ENCODE measurements at places on chromosomes 16 and 17. TPM values are rescaled to one million over a fixed set of nuclear protein-coding genes. Genes with fewer than 3 reads are reported as not detected.

DNA sequence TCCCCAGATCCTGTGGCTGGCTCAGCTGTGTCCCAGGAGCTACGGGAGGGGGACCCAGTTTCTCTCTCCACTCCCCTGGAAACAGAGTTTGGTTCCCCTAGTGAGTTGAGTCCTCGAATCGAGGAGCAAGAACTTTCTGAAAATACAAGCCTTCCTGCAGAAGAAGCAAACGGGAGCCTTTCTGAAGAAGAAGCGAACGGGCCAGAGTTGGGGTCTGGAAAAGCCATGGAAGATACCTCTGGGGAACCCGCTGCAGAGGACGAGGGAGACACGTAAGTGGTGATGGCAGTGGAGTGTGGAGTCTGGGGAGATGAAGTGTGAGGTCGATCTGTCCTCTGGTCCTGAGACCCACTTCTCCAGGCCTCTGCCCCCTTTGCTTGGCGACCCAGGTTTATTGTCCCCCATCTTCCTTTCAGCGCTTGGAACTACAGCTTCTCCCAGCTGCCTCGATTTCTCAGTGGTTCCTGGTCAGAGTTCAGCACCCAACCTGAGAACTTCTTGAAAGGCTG, 585 bp downstream of the WRAP53 start:
- DNase-seq, result no peak

DNA sequence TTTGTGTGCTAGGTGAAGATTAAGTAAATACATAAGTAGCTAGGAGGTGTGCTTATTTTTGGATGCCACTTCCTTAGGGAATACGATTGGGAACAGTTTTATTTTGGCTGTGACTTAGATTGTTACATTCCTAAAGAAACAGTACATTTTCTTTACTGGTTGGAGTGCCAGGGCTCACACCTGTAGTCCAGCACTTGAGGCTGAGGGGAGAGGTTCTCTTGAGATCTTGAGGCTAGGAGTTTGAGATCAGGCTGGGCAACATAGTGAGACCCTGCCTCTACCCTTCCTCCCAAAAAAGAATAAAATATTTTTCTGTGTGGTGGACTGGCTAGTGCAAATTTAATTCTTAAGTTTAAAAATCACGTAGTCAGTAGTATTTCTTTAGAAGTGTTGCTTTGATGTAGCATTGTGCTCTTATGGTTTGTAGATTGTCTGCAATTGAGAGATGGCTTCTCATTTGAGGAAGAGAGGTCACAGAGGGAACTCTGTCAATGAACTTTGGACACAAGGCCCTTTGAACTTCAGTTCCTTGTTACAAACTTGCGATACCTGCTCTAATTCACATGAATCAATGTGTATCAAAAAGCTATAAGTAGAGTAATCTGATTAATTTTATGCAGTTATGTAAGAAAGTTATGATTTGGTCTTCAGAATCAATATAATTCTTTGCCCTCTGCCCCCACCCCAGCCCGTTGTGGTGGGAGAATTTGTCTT, 7.1 kb downstream of the HAPSTR1 start:
- no peak for DNase-seq

- no peak for DNase-seq
Measured at GRCh38 chr16:426115-426905, 861 bp downstream of the RAB11FIP3 start.

- DNase-seq, result no peak
Measured at GRCh38 chr17:30519166-30519565, 42.0 kb downstream of the GOSR1 start.

DNA sequence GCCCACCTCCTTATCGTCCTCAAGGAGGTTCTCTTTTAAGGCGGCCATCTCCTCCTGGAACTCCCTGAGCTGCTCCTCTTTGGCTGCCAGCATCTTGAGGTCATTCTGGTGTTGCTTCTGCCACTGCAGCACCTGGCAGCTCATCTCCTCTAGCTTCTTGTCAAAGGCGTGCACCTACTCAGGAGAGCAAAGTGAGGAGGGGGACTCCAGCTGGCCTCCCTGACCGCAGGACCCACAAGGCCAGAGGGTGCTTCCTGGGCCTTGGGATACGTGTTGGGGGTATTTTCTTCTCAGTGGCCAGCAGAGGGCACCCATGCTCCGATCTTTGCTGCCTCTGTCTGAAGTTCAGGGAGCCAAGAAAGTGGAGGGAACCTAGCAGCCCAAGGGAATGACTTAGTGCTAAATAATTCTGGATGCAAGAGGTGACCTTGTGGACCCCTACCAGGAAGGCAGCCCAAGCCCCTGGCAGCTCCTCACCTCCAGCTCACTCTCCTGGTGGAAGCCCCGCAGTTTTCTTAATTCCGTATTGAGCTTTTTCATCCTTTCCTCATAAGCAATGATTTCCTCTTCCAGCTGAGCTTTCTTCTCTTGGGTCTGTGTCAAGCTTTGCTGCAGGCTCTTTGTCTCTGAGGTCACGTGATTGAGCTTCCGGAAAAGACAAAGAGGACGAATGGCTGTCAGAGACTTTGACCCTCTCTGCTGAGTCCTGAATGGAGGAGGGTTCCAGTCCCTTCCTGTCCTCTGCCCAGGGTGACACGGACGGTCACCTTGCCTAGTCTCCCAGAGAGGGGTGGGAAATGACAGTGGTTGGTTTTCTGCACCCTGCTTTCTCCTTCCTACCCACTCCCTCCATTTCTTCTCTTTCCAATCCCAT, 31.4 kb downstream of the DHX38 start:
- peak; percentile 26 for DNase-seq

- DNase-seq, result no peak
Measured at GRCh38 chr17:71247441-71248015, 873.3 kb upstream of the SOX9 start.

DNA sequence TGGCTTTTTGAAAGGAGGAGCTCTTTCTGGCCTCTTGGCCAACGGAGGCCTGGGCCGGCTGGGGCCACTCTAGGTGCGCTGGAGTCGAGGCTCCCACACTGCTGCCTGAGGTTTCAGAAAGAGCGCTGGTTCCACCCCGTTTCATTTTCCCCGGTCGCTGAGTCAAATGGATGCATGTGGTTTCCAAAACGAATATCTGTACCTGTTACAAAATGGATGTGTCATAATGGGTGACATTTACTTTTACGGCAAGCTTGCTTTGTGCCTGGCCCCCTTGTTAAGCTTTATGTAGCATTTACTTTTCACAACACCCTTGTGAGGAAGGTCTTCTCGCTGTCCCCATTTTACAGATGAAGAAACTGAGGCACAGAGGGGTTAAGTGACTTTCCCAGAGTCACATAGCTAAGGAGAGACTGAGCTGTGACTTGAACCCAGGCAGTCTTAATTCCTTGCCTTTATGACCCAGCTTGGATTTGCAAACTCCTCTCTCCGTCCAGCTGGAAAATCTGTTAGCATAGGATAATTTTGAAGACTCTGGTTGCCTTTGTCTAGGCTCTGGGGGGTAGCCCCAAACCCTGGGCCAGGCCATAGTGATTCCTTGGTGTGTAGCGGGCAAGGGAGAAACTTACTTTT, 10.6 kb downstream of the KSR1 start:
- peak; percentile 87 for DNase-seq

GRCh38 chr16:88387941-88388627, 5.3 kb downstream of the ZNF469 start:
- no peak for DNase-seq

DNA sequence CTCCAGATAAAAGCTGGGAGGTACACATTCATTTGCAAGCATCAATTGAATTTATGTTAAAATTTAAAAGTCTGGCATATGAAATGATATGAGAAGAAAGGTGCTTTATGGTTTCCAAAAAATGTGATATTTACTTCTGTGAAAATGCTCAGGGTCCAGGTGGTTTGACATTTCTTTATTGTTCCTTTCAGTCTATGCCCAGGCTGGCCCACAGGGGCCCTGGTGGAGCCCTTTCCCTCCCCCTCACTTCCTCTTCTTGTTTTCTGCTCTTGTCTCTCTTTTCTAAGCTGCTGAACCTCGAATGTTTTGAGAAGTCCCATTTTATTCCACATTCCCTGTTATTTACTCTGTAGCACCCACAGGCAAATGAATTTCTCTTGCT, 127.8 kb downstream of the HS3ST3B1 start:
- no peak for DNase-seq

GRCh38 chr17:30219833-30220232, 15.7 kb downstream of the SLC6A4 start:
- DNase-seq, result no peak

- no peak for DNase-seq
Measured at GRCh38 chr16:84367750-84368307, 509 bp upstream of the ATP2C2 start.

DNA sequence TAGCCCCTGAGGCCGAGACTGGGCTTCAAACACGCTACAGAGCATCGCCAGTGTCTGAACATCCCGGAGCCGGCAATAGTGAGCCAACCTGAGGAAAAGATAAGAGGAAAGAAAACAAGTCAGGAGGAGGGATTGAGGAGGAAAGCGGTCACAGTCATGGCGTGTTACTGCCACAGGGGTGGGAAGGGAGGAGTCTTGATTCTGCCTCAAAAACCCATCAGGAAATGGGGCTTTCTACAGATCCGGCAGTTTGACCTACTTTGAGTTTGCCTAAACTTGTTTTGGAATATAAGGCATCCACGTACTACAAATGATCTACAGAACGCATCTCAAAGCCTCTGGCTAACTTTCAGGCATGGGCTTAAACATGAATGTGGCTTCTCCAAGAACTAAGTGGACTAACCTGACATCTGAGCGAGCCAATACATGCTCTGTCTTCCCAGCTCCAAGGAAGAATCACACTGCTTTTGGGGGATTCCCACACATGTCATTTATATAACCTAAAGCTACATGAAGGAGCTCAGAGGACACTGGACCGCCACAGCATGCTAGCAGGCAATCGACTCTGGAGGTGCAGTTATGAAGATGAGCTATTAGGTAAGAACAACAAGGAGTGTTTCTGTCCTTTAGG, 96.6 kb downstream of the WDR59 start:
- DNase-seq, result no peak

GRCh38 chr17:49516180-49516579, 21.1 kb downstream of the NGFR start:
- DNase-seq, result no peak

DNA sequence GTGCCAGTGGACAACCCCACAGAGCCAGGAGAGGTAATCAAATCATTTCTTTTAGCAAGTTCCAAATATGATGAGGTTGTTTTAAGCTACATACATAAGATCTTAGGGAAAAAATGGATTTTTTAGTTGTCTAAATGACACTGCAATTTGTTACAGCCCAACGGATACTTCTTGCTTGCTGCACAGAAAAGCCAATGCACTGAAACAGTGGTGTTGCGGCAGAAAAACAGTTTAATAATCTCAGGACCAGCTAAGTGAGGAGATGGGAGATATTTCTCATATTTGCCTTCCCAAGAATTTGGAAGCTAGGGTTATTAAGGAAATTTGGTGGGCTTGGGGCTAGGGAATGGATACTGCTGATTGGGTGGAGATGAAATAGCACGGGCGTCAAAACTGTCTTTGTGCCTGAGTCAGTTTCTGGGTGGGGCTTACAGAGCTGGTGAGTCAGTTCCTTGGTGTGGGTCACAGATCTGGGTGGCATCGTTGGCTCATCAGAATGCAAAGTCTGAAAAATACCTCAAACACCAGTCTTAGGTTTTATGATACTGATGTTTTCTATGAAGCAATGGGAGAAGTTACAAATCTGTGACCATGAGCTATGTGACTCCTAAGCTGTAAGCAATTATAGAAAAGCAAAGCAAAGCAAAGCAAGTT, 255.4 kb downstream of the IRX3 start:
- DNase-seq, result no peak

GRCh38 chr16:56964243-56965148, 2.7 kb downstream of the CETP start:
- DNase-seq, result no peak

- DNase-seq, result no peak
Measured at GRCh38 chr16:30997725-30998711, 12.4 kb downstream of the STX1B start.

DNA sequence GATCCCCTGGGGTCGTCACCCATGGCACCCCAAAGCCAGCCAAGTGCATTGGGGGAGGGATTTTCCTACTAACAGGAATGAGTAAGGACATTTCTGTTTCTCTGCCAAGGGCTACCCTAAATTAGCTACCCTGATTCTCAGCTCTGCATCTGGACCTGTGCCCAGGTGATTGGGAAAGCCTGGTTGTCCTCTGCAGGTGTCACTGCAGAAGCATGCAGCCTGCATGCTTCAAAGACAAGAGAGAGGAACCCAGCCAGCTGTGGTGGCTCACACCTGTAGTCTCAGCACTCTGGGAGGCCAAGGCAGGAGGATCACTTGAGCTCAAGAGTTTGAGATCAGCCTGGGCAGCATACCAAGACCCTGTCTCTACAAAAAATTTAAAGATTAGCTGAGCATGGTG, 19.6 kb downstream of the BEAN1 start:
- DNase-seq, result no peak

GRCh38 chr16:3642397-3643094, 11.9 kb upstream of the DNASE1 start:
- no peak for DNase-seq

GRCh38 chr16:75695708-75696107, 5.6 kb downstream of the DUXB start:
- DNase-seq, result no peak

DNA sequence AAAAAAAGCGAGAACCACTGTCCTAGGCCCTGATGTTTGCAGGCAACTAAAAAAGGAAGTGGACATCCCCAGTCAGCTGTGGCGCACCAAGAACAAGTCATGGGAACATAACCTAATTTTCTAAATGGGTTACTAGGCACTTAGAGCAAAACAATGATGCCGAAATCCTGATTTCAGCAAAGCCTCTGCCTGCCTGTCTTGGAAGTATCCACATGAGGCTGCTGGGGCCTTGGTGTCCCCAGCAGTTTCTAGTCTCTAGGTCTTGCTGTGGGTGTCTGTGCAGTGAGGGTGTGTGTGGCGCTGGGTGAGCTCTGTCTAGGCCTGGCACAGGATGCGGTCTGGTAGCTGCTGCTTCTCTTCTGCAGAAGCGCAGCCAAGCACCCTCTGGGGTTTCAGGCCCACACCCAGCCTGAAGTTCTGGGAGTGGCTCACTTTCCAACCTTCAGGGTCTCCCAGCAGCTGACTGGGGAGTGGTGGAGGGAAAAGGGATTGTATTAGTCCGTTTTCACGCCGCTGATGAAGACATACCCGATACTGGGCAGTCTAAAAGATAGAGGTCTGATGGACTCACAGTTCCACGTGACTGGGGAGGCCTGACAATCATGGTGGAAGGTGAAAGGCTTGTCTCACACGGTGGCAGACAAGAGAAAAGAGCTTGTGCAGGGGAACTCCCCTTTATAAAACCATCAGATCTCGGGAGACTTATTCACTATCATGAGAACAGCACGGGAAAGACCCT, 21.1 kb downstream of the STH start:
- DNase-seq, result peak; percentile 39

The OTOA gene
- polyA plus RNA-seq, result 0.34 TPM

The WFIKKN1 gene
- polyA plus RNA-seq, result 0.19 TPM

The RNF222 gene
- not detected for polyA plus RNA-seq

The BCAR1 gene
- polyA plus RNA-seq, result 4.7 TPM

The OSBPL7 gene
- 7.2 TPM for polyA plus RNA-seq

The HS3ST4 gene
- polyA plus RNA-seq, result not detected

The LPO gene
- not detected for polyA plus RNA-seq

The CA4 gene
- polyA plus RNA-seq, result not detected

The WNT9B gene
- polyA plus RNA-seq, result not detected

Measured in GM12878 (cell line).